ENCODE measurements at places on chromosomes 13 and 19.

DNA sequence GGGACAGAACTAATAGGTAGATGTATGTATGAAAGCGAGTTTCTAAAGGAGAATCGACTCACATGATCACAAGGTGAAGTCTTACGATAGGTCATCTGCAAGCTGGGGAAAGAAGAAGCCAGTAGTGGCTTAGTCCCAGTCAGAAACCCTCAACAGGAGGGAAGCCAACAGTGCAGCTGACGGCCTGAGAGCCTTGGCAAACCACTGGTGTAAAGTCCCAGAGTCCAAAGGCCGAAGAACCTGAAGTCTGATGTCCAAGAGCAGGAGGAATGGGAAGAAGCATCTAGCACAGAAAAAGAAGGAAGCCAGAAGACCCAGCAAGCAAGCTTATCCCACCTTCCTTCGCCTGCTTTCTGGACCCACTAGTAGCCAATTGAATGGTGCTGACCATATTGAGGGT, 507.6 kb upstream of the ARGLU1 start:
- DNase-seq = no peak

- no peak for DNase-seq
Measured at GRCh38 chr19:16185768-16186123, 536 bp downstream of the FAM32A start.

GRCh38 chr13:77219401-77219800, 107.5 kb downstream of the MYCBP2 start:
- no peak for DNase-seq

DNA sequence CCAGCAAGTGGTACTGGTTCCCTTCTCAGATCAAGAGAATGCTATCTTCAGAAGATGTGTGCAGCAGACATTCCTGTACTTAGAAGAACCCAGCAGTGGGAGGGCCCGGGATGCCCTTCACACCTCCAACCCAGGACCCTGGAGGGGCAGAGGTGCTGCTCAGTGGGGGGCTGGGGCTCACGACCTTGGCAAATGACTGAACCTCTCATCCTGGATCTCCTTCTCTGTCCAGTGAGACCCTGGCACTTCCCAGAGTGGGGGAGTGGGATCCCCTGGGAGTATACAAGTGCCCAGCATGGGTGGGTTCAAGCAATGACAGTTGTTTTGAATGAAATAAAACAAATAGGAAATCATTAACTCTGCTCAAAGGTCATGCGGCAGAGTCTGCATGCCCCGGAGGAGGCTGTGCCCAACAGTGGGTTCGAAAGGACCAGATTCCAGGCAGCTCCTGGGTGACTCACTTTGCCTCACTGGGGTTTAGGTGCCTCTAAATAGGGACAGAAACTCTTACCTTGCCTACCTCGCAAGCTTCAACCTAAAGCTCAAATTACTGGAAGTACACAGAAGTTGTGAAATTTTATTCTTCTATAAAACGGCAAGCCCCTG, 26.9 kb downstream of the GGACT start:
- DNase-seq = no peak

DNA sequence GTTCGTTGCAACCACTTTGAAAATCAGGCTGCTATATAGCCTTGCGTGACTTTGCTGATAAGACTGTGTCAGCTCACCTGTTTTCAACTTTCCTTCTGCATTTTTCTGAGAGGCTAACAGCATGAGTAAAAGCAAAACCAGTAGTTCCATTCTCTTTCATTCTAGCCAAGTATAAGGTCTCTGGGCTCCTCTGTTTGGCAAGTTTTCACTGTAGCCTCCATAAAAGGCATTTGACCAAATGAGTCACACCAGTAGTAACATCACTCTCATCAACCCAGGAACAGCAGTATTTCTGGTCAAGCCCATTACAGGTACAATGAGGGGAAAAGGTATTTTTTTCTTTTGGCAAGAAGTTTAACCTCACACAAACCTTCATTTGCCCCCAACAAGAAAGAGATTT, 1149.8 kb upstream of the MIR17HG start:
- DNase-seq = no peak

DNA sequence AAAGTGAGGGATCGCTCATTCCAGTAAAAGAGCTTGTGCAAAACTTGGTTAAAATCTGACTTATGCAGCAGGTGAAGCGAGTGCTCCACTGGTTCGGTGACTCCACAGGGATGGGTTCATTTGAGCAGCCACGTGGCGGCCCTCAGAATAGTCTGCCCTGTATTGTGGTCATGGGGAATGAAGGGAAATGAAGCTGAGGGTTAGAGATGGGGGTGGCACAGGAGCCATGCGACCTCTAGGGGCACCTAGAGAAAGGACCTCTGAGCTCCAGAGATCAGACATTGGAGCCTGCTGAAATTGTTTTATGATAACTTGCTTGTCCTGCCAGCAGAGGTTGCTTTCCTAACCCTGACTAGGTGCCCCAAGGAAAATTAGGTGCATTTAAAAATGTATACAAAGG, 26.6 kb downstream of the CBY2 start:
- no peak for DNase-seq

DNA sequence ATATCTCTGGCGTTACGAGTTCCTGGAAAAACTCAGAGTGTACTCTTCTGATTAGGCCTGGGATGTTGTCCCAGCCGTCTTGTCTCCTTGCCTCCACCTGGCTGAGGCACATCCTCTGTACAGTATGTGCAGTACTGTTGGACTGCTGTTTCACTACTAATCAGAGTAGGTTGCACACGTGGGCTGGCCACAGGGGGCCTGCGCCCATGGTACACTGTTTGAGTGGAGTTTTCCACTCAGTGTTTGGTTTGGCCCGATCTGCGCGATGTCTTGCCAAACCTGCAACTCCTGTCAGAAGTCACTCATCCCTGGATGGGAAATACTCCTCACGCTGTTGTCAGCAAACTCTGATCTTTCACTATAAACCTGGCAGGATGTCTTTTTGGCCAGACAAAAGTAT, 189.6 kb upstream of the CSNK1A1L start:
- no peak for DNase-seq
